ENCODE measurements at places on chromosomes 13 and 19. TPM values are rescaled to one million over a fixed set of nuclear protein-coding genes. Genes with fewer than 3 reads are reported as not detected.

DNA sequence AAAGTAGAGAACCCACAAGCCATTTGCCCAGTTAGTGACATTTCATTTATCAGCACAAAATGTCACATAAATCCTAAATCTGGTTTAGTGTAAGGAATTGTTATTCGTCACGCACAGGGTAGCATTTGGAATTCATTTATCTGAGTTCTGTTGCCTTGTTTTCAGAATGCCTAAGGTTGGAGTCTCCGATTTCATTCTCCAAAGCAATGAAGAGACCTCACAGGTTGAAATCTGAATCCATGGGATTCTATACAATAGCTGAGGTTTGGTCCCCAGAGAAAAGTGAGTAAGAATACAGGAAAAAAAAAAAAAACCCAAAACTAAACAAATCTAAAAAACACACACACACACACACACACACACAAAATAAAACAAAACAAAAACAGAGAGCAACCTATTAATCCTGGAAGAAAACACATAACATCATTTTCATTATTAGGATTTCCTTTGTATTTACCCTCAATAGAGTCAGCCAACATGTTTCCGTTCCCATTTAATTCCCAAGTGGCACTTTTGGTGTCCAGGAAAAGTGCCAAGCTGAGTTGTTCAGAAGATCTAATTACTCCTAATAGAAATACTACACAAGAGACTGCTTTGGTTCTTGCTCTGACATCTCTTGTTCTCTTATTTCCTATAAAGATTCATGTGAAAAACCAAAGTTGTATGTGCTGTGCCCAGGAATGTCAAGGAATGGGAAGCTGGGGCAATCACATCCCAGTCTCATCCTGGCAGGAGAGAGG, 36.2 kb upstream of the LRCH1 start:
- no peak for DNase-seq

- no peak for DNase-seq
These were observed 627 bp downstream of the GCDH start for GRCh38 chr19:12891553-12892021.

- no peak for DNase-seq
These were observed 501 bp downstream of the GTPBP3 start for GRCh38 chr19:17337675-17338432.

DNA sequence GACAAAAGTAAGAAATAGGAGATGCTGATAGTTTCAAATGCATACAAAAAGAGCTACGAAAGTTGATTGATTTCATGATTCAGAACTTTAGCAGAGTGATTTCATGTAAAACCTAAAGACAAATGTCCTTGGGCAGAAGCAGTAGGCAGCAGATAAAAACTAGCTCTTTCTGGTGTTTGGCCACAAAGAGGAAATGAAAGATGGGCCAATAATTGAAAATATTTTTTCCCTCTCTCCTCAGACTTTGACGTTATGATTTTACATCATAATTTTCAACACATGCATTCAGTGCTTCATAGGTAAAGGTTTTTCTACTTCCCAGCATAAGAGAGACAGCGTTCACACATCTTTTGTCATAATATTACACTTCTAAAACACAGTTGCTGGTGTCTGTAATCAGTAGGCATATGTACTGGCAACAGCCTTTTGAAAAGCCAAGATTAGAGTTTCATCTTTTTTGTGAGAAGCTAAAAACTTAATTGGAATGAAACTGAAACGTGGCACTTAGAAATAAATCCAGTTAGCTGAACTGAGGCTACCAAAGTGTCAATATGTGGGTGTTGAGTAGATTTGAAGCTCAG, 9.3 kb downstream of the SCEL start:
- no peak for DNase-seq

DNA sequence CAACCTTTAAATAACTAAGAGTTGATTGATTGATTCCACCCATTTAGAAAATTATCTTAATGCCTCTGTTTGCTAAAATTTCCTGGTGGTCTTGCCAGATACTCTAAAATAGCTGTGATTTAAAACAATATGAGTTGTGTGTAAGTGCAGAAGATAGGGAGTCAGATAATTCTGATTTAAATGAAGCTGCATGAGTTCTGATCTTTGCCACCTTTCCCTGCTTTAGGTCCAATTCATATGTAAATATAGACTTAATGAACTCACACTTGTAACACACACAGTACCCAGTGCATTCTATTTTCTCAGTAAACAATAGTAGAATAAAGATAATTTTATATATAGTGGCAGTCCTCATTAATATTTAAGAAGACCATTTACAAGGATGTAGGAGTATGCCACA, 981.8 kb downstream of the SLITRK1 start:
- DNase-seq: no peak

DNA sequence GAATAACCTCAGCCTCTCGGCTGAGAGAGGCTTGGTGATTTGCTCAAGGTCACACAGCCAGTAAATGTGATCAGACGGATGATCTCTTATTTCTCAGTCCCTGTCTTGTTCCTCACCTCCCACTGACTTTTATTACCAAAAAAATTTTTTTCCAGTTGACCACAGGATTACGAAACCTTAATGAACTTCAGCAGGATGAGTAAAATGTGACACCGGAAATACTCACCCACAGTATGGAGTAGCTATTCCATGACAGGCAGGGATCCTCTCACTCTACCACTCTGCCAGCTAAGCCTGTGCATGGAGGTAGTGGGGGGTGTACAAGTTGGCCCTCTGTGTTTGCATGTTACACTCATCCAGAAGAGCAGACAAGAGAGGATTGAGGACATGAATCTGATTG, 916.4 kb downstream of the UQCRFS1 start:
- no peak for DNase-seq

DNA sequence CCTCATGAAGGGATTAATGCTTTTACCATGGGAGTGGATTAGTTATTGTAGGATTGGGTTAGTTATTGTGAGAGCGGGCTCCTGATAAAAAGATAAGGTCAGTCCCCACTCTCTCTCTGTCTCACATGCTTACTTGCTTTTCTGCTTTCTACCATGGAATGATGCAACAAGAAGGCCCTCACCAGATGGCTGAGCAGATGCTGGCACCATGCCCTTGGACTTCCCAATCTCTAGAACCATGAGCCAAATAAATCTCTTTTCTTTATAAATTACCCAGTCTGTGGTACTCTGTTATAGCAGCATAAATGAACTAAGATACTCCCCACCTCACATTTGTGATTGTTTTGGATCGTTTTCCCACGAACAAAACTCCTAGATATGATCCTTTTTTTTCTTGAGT, 353.8 kb downstream of the DNAJC15 start:
- no peak for DNase-seq

- no peak for DNase-seq
These were observed 566 bp downstream of the TIMM13 start for GRCh38 chr19:2426611-2427428.

DNA sequence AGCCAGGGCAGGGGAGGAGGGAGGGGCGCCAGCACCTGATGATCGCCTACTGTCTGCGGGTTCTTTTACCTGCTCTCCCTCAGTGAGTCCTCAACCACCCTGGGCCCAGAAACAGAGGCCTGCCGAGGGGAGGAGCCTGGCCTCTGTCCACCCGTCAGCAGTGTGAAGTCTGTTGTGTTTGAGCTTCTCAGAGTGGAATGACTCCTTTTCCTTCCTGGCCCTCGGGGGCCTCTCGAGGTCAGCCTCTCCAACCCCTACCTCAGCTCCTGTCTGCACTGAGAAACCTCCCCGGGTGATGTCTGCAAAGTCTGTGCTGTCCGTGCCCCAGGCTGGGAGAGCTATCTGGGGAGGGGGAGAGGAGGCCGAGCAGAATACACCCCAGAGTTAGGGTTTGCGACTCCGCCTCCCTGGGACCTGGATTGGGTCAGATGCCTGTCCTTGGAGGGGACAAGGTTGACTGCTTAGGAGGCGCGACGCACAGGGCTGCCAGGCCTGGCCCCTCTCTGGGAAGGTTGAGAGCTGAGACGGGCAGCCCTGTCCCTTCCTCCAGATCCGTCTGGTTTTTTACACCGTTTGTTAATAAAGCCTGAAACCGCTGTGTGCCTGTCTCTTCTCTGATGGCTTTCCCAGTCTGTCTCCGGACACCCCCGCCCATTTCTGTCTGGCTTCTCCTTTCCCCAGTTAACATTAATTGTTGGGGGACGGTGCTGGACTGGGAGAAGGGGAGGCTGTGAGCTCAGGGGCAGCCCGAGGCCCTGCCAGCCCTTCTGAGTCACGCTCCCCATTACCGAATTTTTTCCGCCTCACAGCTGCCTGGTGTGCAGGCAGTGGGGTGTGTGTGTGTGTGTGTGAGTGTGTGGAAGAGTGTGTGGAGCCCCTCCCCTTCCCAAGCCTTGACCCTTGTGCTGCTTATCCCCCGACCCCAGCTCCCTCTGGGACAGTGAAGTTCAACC, 989 bp upstream of the SSC5D start:
- DNase-seq: no peak

GRCh38 chr19:2517881-2518601, 42.1 kb downstream of the GADD45B start:
- DNase-seq: no peak

GRCh38 chr13:114288157-114288591, 6.8 kb downstream of the UPF3A start:
- DNase-seq: no peak

DNA sequence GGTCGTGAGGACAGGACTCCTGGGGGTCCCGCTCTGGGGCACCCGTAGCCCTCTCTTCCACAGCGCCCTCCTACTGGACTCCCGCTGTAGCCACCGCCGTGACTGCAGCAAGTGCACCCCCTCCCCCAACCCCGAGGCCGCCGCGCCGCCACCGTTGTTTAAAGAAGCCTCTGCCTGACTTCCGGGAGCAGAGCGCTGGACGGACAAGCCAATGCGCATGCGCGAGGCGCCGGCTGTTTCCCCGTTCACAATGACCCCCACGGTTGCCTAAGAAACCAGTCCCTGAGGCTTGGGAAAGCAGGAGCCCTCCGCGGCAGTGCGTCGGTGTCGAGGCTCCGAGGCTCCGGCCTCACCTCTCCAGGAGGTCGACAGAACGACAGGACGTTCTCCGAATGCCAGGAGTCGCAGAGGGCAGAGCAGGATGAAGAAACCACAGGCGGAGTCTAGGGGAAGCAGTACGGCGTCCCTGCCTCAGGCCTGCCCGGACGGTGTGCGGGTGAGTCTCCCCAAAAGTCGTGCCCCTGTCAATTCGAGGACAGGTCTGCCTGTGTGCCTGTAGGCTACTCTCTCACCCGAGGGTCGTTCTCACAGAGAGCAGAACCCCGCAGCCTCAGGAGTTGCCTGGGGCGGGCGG, 70.5 kb upstream of the ZNF420 start:
- no peak for DNase-seq

DNA sequence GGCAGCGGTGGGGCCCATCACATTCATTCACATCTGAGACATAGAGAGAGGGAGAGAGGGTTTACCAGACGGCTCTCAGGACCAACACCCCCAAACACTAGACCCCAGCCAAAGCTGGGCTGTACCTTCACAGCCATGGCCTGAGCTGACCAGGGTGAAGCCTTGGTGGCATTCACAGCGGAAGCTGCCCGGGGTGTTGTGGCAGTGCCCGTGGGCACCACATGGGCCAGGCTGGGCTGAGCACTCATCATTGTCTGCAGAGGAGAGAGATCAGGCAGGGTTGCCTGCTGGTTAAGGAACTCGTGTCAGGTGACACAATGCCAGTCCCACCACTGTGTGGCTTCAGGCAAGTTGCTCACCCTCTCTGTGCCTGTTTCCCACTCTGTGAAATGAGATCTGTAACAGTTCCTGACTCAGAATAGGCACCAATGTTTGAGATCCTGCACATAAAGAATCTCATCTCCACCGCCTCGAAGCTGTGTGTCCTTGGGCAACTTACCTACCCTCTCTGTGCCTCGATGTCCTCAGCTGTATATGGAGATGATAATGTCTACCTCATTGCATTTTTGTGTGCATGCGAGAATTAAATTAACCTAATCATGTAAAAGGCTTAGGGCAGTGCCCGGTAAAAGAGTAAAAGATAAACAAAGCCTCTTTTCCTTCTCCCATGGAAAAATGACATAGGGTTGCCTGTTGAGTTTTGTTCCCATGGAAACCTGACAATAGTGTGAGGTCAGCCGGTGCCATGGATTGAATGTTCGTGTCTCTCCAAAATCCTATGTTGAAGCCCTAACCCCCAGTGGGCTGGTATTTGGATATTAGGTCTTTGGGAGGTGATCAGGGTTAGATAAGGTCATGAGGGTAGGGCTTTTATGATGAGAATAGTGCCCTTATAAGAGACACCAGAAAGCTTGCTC, 22.9 kb downstream of the CCL25 start:
- no peak for DNase-seq

- no peak for DNase-seq
These were observed 278.0 kb downstream of the FGF9 start for GRCh38 chr13:21948769-21949474.

DNA sequence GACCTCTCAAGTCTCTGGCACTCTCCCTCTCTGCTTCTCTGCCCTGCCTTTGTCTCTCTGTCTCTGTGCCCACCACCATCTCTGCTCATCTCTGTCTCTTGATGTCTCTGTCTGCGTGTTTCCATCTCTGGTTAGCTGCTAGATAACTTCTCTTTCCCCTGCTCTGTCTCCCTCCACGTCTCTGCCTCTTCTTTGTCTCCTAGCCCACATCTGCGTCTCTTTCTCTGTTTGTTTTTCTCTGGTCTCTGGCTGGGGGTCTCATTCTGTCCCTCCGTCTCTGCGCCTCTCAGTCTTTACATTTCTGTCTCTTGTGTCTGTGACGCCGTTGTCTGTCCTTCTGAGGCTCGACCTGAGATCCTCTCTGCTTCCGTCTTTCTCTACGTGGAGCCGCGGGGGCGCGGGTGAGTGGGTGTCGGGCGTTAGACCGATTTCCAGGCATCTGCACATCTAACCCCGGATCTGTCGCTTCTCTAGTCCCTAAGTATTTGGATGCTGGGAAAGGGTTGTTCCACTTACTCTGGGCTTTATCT, 386 bp downstream of the GIPR start:
- no peak for DNase-seq

DNA sequence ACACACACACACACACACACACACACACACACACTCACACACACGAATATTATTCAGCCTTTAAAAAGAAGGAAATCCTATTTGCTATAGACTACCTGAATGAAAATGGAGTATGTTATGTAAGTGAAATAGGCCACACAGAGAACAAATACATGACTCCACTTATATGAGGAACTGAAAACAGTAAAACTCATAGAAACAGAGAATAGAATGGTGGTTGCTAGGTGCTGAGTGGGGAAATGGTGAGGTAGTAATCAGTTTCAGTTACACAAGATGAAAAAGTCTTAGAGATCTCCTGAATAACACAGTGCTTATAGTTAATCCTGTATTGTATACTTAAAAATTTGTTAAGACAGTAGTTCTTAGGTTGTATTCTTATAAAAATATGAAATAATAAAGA, 8.2 kb downstream of the ZNF677 start:
- DNase-seq: no peak

DNA sequence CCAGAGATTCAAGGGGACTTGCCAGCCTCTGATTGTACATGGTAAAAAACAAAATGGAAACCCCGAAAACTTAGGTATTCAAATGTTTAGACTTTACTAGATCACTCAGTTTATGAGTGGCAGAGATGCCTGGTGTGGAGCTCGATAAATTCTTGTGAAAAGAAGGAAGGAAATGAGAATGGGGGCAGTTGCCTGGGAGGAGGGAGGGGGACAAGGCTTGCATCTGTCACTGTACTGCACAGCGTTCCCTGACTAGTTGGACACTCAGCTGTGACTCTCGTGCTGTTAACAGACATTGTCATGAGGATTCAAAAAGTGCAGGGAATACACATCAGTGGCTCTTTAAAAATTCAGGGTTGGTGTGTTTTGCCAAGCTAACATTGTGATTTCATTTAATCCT, 232.9 kb downstream of the ZIC5 start:
- no peak for DNase-seq

Gene OR7C1
- 0.74 TPM for total RNA-seq

Gene ZNF460
- 76.1 TPM for total RNA-seq

Gene PNPLA6
- 47.4 TPM for total RNA-seq

Gene KASH5
- not detected for total RNA-seq

Gene ZNF101
- total RNA-seq: 6.9 TPM

Gene FSTL3
- 129 TPM for total RNA-seq

Gene RASIP1
- total RNA-seq: 31.2 TPM
